ENCODE measurements at places on chromosomes 16 and 17. TPM values are rescaled to one million over a fixed set of nuclear protein-coding genes. Genes with fewer than 3 reads are reported as not detected.

- no peak for DNase-seq
Measured at GRCh38 chr17:66531851-66532295, 229.5 kb downstream of the PRKCA start.

DNA sequence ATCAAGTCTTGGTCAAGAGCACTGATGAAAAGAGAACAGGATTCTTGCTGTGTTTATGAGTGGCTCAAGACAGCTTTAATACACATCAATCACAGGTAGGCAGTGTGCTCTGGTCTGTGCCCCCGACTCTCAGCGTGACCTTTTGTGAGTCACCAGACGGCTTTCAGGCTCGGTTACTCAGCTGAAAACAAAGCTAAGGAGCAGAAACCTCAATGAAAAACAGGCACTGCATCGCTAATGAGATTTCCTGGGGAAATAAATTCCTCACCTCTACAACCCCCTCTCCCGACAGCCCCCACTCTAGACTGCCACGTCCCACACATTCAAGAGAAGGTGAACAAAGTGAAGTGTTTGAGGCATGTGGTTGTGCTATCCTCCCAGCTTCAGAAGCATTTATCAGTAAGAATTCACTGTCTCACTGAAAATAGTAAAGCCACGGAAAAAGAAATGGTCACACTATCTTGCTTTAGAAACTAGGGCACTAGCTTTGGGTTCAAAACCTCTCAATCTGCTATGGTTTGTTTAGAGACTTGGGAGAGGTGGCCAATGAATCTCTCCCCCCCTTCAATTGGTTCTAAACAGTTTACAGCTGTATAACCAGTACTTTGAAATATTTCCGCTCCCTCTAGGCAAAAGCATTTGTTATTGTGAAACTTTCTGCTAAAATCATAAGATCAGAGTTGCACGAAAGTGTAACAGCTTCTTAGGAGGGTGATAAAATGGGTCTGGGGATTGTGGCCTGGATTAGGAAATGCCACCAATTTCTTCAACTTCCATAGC is 199.5 kb upstream of the PMFBP1 start:
- DNase-seq: peak; percentile 26

- no peak for DNase-seq
Measured at GRCh38 chr17:54971901-54972300, 3.3 kb downstream of the STXBP4 start.

DNA sequence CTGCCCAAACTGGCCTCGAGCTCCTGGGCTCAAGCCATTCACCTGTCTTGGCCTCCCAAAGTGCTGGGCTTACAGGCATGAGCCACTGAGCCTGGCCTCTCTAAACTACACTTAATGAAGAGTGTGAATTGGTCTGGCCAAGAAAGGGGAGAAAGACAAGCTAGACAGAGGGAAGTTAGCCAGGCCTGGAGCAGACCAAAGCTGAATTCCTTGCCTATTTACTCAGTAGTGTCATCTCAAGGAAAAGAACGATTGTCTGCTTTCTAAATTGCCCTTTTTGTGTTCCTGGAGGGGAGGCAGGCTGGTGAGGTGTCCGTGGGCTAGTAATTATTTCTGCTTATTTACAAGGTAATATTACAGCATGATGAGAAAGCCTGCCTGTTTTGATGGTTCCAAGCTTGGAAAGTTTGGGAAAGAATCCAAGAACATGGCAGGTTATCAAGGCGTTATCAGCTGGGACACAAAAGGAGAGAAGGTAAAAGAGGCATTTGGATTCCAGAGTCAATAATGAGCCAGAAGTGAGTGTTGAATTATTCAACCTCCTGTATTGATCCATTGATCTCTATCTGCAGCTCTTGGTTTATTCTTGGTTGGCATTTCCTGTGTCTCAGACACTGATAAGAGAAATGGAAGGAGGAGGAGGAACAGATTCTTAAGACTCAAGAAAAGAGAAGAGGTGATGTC is 6.3 kb upstream of the CBFB start:
- DNase-seq: no peak

- DNase-seq: no peak
Measured at GRCh38 chr17:17722081-17722905, 41.0 kb downstream of the RAI1 start.

DNA sequence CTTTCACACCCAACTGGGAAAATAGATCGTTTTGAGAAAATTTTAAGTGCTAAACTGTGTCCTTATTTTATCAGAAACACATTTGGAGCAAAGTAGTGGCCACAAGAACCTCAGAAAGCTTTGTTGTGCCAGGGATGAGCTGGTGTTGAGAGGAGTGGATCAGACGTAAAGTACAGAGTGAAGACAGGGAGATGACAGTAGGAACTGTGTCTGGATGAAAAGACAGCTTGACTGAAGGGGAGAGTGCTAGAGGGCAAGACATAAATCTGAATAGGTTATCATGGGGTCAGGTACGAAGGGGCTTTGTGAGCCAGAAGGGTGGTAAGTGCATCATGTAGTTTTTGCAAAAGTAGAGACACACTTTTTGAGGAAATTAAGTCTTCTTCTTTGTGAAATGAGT is 39.3 kb upstream of the CARMIL2 start:
- DNase-seq: no peak

DNA sequence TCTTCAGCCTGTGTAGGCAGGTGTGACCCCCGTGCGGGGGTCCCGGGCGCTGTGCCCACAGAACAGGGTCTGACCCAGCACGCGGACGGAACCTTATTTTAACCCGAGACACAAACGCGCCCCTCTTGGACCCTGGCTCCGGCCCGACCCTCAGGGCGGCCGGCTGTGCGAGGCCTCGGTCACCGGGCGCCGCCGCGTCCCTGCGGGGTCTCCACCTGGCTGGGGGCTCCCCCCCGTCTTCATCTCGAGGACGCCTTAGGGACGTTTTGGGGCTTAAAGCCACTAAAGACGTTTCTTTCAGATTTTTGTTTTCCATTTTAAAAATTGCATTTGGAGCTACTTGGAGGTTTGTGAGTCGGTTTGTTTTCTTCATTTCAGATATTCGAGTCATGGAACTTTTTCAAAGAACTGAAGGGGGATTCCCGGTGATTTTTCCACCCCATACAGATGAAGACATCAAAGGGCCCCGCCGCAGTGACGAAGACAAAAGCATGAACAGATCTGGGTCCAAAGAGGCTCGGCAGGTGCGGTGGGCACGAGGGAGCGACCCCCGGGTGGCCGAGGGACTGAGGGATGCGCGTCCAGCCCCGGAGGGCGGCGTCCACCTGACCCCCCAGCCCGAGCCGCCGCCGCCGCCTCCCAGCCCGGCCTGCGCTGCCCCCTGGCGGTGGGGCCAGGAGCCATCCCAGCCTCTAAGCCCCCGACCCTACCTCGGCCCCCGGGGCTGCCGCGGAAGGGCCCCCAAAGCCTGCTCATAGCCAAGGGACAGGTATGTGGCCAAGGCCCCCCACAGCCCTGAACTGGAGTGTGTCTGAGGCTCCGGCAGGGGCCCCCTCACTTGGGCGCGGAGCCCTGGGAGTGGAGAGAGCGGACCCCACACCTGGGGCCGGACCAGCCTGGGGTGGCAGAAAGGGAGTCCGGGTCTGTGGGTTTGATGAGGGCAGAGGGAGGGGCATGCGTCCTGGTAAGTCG is 3.8 kb upstream of the CD7 start:
- no peak for DNase-seq

DNA sequence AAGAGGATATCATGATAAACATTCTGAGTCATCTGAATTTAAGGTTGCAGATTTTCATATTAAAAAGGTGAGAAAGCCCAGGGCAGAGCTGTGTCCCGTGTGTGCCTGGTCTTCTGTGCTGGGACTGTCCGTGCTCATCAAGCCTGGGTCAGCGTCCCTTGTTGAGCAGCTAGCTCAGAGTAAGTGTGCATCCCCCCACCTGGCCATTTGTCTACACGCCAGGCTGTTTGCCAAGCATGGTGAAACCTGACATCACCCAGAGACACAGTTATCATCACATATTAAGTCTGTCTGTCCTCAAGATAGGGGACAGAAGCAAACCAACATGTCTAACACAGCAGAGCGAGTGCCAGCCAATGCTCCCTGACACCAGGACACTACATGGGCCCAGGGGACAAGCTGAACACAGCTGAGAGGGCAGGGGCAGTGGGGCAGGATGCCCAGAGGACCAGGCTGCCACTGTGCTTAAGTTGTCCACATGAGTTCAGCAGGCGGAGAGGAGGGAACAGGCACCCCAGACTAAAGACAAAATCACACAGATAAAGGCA is 57.9 kb upstream of the CNEP1R1 start:
- DNase-seq: no peak

DNA sequence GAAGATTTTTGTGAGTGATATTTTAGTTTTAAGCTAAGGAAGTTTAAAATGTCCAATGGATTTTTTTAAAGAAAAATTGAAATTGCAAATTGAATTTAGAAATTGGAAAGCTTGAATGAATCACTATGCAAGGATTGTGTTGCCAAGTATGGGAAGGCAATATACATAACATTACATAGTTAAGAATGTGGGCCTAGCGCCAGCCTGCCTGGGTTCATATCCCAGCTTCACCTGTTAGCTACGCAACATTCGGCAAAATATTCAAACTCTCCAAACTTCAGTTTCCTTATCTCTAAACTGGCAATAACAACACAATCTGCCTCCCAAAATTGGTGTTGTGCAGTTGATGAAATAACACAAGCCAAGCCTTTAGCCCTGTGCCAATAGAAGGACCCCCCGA is 50.4 kb upstream of the DNAH9 start:
- no peak for DNase-seq

- DNase-seq: peak; percentile 58
Measured at GRCh38 chr17:46940692-46941404, 17.9 kb downstream of the GOSR2 start.

DNA sequence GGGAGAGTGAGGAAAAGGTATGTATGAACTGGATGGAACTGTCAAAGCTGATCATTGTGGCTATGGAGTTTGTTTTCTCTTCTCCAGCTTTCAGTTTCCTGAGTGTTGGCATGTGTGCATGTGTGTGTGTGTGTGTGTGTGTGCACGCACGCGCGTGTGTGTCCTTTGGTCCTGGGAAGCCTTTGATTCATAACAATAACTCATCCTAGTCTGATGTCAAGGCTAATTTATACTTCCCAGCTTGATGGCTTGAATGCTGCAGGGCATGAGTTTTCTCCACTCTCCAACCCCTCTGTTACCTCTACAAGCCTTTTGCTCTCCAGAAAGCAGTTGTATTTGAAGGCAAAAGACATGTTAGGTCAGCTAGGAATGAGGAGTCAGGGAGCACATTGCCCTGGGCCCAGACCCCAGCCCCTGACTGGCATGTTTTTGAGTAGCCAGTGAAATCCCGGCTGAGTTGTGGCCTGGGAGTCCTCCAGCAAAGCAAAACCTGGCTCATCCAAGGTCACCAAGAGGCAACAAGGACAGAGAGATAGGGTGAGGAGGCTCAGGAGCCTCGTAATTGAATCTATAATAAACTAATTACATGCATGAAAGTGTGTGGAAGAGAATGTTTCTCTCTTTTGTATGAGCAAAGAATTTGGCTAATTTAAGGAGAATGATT is 8.9 kb upstream of the CDC42EP4 start:
- DNase-seq: no peak

ZNF594 gene
- polyA plus RNA-seq: 21.7 TPM

TMEM235 gene
- polyA plus RNA-seq: not detected

UTS2R gene
- 0.55 TPM for polyA plus RNA-seq

ALOX15B gene
- polyA plus RNA-seq: 0.91 TPM

TBX6 gene
- 1.3 TPM for polyA plus RNA-seq

EVI2B gene
- 4.1 TPM for polyA plus RNA-seq

Measured in right renal pelvis (tissue), 4 donors.